Frontal cortex (tissue), 4 donors: ENCODE measurements at places on chromosomes 7 and 10.

GRCh38 chr7:18575622-18576572 is 80.3 kb downstream of the HDAC9 start:
- no peak for DNase-seq

- no peak for DNase-seq
These were observed 30.0 kb downstream of the DUSP5 start for GRCh38 chr10:110527731-110528171.

DNA sequence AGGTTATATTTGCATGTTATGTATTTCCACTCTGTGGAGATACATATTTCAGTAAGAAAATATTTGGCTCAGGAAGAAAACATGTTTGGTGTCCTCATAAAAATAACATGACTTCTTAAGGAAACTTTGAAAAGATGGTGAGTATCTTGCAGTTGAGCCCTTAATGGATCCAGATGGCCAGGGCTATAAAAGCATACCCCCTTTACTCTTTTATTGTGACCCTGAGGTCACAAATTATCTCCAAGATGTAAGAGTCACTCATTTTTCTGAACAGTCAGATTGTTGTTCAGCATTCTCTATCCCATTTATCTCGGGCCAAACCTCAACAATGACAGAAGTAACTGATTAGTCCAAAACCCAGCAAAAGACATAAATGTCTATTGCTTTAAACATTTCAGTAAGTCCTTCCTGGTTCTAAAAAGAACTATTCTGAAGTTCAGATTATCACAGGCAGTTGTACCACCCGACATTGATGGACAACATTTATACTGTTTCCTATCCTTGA is 539.4 kb downstream of the PARD3 start:
- DNase-seq, result no peak

- no peak for DNase-seq
These were observed 78.6 kb upstream of the CAPZA2 start for GRCh38 chr7:116783666-116784318.

- no peak for DNase-seq
These were observed 54.8 kb downstream of the GPR141 start for GRCh38 chr7:37738321-37738720.

GRCh38 chr7:119959811-119960210 is 313.2 kb upstream of the KCND2 start:
- DNase-seq, result no peak

GRCh38 chr10:124250506-124250905 is 157.1 kb upstream of the CHST15 start:
- no peak for DNase-seq

GRCh38 chr7:7438851-7439250 is 96.8 kb downstream of the COL28A1 start:
- no peak for DNase-seq

DNA sequence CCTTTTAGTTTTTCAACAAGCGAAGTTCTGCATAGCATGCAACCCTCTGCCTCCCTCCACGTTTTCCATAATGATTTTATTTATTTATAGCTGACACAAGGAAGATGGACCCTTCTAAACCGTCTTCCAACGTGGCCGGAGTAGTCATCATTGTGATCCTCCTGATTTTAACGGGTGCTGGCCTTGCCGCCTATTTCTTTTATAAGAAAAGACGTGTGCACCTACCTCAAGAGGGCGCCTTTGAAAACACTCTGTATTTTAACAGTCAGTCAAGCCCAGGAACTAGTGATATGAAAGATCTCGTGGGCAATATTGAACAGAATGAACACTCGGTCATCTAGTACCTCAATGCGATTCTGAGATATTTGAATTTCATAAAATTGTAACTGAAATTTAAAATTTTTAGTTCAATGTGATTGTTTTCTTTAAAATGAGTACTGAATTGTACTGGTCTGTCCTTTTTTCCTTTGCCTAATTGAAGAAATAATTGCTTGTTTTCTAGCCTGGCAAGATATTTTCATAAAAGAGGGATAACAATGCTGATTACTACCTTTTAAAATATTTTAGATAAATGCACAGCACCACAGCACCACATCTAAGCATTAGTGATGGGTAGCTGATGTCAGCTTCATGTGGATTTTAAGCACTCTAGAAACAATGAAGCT is 41.5 kb upstream of the SLC39A12 start:
- no peak for DNase-seq

- no peak for DNase-seq
These were observed 73.8 kb downstream of the MKX start for GRCh38 chr10:27671821-27672220.

GRCh38 chr7:4791738-4792536 is 16.5 kb downstream of the AP5Z1 start:
- DNase-seq, result peak; percentile 85

GRCh38 chr10:79331709-79332108 is 15.6 kb upstream of the PPIF start:
- DNase-seq, result no peak

- DNase-seq, result no peak
These were observed 830 bp downstream of the MET start for GRCh38 chr7:116672596-116673456.
